BE2C (cell line): ENCODE measurements at places on chromosomes 12 and 14.

DNA sequence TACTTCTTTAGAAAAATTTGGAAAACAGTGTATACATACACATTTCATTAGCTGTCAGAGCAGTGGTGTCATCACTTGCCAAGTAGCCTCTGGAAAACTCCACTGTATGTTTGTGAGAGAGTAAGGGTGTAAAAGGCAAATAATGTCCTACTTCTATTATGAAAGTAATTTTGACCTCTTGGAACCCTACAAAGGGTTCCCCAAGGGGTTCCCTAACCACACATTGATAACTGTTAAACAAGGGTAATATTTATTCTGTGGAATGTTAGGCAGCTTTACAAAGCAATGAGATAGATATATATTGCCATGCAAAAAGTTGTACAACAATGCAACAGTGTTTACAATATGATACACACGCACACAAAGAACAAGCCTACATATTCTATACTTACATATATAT lies 18.6 kb upstream of the DHRS2 start:
- no peak for DNase-seq

DNA sequence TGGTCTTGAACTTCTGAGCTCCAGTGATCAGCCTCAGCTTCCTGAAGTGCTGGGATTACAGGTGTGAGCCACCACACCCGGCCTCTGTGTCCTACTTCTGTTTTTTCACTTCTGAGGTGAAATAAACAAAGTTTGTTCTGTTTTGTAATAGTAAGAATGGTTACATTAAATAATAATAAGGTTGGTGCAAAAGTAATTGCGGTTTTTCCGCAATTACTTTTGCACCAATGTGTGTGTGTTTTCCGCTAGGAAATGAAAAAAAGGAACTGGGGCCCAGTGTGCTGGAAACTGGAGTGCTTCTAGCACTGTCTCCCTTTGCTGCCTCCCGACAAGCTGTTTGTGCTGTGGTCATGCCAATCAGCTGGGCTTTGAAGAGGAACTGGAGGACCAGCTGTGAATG lies 140.9 kb downstream of the NTS start:
- no peak for DNase-seq

- DNase-seq: no peak
Observed at GRCh38 chr14:49975276-49975675, 82.4 kb downstream of the ARF6 start.

DNA sequence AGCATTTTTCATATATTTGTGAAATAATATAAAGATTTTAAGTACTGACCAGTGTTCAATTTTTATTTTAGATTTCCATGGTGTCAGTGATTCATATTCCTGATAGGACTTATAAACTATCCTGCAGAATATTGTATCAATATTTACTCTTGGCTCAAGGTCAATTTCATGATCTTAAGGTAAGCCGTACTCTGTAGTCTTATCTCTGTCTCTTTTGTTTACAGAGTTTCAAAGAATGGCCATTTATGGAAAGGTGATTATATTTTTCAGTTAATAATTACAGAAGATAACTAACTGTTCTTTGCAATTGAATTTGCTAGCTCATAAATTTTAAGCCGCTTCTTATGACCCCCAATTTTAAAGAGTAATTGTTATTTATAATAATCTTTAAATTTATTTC lies 27.9 kb downstream of the CGRRF1 start:
- no peak for DNase-seq

GRCh38 chr12:117049295-117049694 lies 49.9 kb downstream of the TESC start:
- no peak for DNase-seq

DNA sequence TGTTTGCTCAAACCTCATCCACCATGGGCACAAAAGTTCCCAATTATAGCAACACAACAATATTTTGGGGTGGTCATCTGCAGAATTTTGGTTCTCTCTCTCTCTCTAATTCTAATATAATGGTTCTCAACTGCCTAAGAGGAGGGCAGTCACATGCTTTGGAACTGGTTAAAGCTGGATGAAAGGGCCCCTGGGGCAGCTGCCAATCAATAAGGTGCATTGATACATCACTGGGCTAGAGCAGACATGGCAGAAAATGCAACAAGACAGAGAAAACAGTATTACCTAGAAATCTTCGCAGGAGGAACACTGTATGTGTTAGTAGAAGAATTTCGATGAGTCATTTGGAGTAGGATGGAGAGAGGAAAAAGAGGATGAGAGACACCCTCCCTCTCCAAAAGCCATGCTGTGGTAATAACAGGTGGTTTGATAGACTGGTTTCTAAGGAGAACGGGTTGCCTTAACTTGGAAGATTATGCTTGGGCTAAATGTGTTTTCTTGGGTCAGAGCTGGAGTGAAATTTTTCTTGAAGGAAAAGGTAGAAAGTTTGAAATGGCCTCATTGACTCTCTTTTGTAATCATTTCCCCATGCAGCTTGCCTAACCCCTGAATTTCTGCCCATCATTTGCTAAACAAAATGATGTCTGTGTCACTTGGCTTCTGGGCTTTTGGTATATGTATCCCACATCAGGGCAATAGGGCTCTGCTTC lies 67.1 kb upstream of the HIF1A start:
- no peak for DNase-seq

GRCh38 chr14:45426685-45427282 lies 173.8 kb upstream of the MIS18BP1 start:
- no peak for DNase-seq

DNA sequence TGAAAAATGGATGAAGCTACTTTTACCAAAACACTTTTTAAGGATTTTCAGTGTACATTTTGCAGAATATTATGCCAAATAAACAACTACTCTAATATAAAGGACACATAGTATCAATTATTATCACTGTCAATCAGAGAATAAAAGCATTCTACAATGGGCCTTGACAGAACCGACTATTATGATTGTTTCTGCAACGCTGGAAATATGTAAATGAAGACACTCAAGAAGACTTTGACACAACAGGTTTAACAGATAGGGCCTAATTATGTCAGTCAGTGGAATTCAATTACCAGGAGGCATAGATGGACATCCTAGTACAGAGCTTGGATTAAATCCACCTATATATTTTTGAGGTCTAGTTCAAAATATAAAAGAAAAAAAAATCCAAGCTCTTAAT lies 58.7 kb upstream of the SOX5 start:
- DNase-seq: no peak

GRCh38 chr12:52078276-52078675 lies 1.2 kb upstream of the SMIM41 start:
- no peak for DNase-seq

DNA sequence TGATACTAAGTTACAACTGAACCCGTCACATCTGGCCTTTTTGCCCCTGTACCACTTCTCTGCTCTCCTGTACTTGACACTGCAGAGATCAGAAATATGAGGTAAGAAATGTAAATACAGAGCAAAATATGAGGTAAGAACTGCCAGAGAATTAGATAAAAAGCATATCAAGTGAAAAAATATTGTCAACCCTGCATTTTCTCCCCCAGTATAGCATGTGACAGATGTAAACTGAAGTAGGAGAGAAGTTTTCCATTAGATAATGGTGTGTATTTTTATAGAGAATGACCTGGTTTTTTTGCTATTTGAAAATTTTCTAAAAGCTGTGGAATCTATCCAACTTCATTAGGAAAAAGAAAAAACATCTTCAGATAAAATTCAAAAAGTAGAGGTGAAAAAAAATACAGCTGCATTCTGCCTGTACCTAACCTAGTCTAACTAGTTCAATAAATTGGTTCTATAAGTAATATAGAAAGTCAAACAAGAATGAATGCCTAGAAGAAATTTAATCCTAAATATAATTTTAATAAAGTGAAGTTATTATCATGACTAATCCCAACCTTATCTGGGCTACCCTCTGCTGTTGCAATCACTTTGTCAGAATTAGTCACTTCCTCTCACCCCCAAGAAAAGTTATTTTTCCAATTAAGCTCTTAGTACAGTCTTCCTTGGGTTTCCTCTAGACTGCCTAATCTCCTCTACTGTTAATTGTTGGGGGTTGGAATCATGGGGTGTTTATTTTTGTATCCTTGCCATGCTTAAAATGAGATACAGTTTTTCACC lies 210.0 kb downstream of the RASSF9 start:
- no peak for DNase-seq

- no peak for DNase-seq
Observed at GRCh38 chr12:68919581-68920239, 13.3 kb downstream of the CPM start.

- no peak for DNase-seq
Observed at GRCh38 chr14:68380329-68380741, 412.5 kb downstream of the ZFP36L1 start.

- DNase-seq: peak; percentile 28
Observed at GRCh38 chr14:81710232-81710845, 176.7 kb upstream of the SEL1L start.

- no peak for DNase-seq
Observed at GRCh38 chr14:19729763-19730162, 13.6 kb upstream of the OR4Q3 start.

GRCh38 chr14:102213984-102214658 lies 74.4 kb downstream of the WDR20 start:
- DNase-seq: no peak

- DNase-seq: no peak
Observed at GRCh38 chr12:91040096-91040755, 17.6 kb downstream of the KERA start.

DNA sequence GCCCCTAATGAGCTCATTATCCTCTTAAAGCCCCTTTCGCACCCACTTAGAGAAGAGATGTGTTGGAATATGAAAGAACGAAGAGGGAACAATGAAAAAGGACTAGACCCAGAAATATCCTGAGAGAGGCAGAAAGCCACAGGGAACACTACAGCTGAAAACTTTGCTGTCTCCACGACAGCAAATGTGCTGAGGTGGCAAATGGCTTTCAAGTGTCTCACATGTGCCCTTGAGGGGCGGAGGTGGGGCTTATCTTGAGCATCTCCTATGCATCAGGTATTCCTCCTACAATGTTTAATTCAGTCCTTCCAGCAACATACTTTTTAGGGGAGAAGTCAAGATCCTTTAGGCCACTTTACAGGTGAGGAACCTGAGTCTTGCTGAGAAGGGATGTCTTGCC lies 62.9 kb downstream of the WSCD2 start:
- DNase-seq: no peak

- DNase-seq: no peak
Observed at GRCh38 chr14:41403360-41403759, 203.3 kb upstream of the LRFN5 start.

DNA sequence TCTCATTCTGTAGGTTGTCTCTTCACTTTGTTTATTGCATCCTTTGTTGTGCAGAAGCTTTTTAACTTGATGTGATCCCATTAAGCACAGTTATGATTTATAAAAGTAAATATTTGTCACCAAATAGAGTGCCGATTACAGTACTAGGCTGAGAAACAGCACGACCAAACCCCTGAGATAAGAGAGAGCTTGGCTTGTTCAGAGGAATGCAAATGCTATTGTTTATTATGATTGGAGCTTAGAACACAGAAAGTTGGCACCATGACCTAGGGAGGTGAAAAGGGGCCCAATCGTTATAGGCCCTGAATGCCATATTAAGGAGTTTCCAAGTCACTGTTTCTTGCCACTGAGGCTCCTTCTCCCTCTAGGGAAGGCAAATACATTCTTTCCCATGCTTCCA lies 214.9 kb downstream of the KITLG start:
- DNase-seq: no peak

- DNase-seq: no peak
Observed at GRCh38 chr14:35250319-35250718, 41.9 kb upstream of the PSMA6 start.

- no peak for DNase-seq
Observed at GRCh38 chr12:9829982-9830381, 2.7 kb downstream of the KLRF1 start.

GRCh38 chr12:30820406-30820946 lies 65.7 kb upstream of the CAPRIN2 start:
- no peak for DNase-seq

DNA sequence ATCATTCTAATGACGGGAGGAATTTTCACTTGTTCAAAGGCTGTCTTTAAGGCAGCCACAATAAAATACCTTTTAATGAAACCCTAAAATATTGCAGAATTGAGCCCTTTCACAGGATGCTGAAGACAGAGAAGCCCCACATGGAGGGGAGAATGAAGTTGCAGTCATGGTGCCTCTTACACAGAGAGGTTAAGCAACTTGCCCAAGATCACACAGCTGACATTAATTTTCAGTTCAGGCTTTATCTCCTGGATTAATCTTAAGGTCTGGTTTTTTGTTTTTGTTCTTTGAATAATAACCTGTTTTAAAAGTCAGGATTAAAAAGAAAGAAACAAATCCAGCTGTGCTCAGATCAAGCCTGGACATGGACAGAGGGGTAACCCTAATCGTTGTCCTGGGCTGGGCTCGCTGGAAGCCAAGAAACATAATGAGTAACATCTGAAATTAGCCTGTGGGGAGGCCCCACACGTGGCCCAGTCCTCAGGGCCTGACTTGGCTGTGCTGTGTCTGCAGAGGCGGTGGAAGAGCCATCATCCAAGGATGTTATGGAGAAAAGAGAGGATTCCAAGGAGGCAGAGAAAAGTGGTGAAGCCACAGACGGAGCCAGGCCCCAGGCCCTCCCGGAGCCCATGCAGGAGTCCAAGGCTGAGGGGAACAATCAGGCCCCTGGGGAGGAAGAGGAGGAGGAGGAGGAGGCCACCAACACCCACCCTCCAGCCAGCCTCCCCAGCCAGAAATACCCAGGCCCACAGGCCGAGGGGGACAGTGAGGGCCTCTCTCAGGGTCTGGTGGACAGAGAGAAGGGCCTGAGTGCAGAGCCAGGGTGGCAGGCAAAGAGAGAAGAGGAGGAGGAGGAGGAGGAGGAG lies 8.0 kb downstream of the CHGA start:
- DNase-seq: no peak

GRCh38 chr14:55297611-55298499 lies 26.6 kb downstream of the FBXO34 start:
- DNase-seq: no peak

- DNase-seq: peak; percentile 59
Observed at GRCh38 chr12:56590237-56590830, 39.8 kb downstream of the BAZ2A start.

DNA sequence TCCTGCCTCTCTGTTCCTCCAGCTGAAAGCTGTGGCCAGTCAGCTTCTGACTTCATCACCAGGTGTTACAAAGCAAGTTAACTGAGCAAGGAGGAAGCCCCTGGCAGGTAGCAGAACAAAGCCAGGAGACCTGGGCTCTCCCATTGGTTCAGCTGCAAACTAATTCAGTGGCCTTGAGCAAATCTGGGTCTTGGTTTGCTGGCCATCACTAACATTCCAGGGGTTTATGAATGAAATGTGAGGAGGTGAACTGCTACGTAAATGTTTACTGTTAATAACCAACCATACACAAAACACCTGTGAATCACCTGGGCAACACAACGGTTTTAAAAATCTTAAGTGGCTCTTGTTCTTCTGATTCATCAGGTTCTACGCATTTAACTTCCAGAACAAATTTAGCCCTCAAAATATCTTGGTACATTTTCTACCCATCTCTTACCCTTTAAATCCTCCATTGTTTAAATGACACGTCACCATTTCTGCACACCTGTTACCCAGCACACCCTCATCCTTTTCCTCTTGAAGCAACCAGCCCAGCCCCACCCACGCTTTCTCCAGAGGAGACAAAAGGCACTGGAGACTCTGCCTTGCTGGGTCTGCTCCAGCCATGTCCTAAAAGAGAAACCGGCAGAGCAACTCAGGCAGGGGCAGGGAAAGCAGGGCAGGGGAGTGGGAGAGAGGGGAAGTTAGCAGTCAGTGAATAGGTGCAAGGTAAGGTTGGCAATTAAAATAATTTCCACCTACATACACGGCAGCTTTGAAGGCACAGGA lies 49.3 kb upstream of the TSPAN11 start:
- DNase-seq: no peak
